ENCODE measurements at places on chromosomes 11 and 22.
A peak's percentile ranks its signal among the peaks of the same experiment; 100 is the strongest.

- DNase-seq: no peak
Observed at GRCh38 chr11:68130121-68130520, 8.9 kb upstream of the CHKA start.

DNA sequence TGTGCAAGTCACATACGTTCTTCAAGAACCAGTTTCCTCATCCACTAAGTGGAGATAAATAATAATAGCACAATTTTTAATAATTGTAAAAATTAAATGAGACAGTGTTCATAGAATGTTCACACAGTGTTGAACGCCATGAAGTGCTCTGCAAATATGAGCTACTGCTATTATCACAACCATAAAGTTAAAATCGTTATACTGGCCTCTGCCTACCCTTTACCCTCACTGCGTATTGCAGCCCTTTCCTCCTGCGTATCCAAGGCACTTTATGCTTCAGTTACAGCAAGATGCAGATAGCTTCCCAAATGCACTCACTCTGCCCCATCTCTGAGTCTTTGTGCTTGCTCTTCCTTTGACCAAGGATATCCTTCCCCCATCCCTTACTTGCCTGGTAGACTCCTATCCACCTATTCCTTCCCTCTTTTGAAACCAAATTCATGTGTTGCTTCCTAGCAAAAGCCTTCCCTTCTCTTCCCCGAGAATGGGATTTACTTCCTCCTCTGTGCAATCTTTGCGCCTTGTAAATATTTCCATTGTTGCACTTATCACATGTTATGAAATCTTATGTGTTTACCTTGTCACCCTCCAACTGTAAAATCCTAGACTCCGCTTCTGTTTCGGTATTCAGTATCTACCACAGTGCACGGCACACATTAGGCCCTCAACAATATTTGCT is 196.9 kb downstream of the ADAMTS15 start:
- DNase-seq: no peak

DNA sequence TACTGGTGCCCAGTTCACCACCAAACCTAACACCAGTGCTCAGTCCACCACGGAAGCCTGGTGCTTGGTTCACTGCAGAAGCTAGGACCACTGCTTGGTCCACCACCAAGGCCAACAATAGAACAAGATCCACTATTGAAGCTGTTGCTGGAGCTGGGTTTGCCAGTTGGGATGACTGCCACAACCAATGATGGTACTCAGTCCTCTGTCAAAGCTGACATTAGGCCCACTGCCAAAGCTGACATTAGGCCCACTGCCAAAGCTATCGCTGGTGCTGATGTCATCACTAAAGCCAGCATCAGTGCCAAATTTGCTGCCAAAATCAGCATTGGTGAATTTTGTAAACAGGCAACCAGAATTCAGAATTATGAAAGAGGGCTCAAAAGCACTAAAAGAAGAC is 1850.2 kb upstream of the RAG2 start:
- DNase-seq: no peak

DNA sequence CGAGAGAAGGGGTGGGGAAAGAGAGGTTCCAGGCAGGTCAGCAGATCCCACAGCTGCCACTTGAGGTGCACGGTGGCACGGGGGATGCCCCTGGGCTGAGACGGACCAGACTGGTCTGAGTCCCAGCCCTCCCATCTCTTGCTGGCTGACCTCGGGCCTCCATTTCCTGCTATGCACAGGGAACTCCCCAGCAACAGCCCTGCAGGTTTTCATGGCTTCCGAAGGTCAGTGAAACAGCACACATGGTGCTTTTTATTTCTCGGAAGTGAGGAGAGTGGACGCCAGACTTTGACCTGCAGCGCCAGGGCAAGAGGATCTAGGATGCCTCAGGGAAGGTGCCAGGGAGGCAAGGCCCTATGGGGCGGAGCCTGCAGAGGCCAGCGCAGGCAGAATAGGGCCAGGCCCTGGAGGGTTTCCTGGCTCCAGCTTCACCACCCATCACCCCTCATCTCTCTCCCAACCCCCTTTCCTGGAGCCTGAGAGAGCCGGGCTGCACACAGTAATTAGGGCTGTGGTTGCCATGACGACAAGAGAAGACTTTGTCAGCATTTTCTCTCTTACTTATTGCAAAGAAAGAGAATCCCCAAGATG is 29.5 kb downstream of the SLC22A12 start:
- peak; percentile 91 for DNase-seq

GRCh38 chr11:47377571-47378009 is 757 bp downstream of the SPI1 start:
- DNase-seq: no peak

DNA sequence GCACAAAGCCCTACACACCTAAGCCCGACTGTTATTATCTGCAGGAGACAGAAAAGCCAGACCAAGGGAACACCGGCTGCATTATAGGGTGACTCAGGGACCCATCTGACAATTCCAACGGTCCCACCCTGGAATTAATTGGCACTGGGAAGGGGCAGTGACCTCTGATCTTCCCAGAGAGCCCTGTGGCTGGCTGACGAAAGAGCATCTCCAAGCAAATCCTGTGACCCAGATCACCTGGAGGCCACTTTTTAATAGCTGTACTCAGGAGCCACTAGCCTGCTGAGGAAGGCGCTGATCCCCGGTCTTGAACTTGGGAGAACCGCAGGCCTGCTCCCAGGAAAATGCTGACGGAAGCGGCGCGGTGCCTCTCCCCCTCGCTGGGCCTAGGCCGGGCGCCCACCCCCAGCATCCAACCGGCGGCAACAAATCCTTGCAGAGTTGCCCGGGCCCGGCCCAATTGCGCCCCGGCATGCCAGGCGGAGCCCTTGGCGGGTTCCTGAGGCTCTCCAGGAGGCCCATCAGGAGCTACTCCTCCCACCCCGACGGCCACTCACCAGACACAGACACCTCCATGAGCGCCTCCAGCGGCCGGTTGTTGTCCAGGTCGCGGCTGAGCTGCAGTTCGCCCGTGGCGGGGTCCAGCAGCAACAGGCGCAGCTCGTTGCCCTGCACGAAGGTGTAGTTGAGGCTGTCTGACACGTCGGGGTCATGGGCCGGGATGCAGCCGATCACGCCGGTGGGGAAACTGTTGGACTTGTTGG is 4.2 kb downstream of the CELSR1 start:
- no peak for DNase-seq

DNA sequence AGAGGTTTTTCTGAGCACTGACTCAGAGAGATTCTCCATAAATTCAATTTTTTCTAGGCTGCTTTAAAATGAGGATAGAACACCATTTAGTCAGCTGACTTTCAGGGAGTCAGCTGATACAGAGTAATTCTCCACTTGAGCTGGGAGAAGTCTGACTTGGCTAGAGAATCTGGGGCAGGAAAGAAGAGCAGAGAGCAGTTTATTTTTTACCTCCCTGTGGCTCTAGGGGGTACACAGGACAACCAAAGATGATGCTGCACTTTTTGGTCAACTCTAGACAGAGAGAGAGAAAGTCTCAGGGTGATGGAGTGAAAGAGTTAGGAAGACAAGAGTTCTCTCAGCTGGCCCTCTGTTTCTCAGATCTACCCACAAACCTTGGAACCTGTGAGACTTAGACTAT is 67.3 kb upstream of the EED start:
- no peak for DNase-seq

GRCh38 chr11:12792590-12792989 is 118.4 kb downstream of the TEAD1 start:
- no peak for DNase-seq

DNA sequence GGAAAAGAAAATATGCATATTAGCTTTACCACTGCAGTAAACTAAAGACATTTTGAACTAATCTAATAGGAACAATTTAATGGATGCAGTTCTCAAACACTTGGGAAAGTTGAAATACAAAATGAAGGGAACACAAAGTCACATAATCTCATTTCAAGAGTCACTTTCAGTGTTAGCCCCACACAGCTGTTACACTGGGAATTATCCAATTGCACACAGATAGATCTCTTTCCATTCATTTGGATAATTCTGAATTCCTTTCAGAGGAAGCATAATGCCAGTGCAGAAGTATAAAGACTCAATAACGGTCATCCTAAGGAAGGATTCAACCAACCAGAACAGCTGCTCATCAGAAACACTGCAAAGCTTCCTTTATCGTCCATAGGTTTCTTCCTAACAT is 173.3 kb downstream of the GRIA4 start:
- no peak for DNase-seq

GRCh38 chr22:49962012-49962750 is 1.6 kb downstream of the PIM3 start:
- peak; percentile 88 for DNase-seq
